Astrocyte (in vitro differentiated cells and primary cell): ENCODE measurements at places on chromosomes 16 and 17.

DNA sequence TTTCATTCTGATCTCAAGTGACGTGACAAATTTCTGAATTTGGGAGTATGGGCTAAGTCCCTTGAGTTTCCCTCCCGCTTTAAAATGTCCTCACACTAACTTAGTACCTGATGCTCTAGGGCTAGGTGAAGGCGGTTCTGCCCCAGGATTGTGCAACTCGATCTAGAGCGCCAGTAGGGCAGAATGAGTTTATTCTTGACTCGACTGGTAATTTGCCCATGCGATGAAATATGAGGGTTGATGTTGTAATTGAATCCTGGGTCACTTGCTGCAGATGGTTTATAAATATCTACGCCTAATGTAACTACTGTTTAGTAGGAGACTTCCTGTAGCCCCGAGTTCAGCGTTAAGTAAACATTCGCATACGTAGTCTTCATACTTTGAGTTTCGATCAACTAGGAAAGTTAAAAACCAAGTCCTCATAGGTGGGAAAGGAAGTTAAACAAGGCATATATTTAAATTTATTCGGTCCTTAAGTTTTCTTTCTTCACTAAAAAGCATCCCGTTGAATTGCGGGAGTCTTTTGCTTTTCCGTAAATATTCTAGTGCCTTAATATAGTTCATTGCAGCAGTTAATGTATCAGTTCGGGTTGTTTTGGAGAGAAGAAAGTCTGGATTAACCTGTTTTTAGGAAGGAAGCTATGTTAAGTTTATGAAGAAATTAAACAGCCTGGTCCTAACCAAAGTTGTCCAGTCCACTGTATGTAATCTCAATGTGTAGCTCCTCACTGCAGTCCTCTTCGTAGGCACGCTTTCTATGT lies 1.6 kb downstream of the CTCF start:
- peak; percentile 62 for DNase-seq

GRCh38 chr16:30601966-30602365 lies 8.2 kb downstream of the ZNF689 start:
- no peak for DNase-seq

- peak; percentile 32 for DNase-seq
These were observed at the start of gene CBX2 for GRCh38 chr17:79777894-79778503. CBX2 (plus strand) TSS chr17:79778148; CDS start chr17:79778236, 88 bp downstream.

DNA sequence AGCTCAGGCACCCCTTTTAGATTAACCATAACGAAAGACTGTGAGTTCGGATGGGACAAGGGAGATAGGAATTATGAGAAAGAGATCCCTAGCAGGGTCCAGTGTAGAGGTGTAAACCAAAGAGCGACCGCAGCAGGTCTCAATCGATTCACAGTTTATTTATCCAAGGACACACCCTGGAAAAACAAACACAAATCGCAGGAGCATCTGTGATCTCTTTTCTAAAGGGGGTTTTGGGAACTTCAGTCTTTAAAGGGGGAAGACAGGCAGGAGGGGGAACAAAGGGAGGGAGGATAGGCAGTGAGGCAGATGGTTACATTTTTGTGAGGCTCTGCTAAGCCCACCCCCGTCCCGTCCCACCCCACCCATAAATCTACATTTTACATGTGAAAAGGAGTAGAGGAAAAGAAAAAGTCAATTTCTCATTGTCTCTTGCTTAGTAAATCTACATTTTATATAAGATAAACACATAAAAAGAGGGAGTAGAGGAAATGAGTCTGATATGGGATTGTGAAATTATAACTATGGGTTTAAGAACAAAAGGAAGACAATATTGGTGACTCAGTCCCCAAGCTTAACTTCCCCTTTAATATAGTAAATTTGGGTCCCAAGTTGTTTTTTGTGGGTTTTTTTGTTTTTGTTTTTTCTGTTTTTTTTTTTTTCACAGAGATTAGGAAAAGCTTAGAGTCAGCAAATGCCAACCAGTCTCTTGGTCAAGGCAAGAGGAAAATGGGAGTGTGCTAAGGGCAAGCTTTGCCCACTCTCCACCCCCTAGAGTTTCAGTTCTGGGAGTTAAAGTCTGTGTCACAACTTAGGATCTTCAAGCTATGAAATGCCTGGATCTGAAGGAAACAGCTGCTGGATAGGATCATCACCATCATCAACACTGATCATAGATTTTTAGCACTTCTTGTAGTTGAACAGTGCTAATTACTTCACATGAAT lies 160.9 kb upstream of the CDH5 start:
- DNase-seq, result no peak

- peak; percentile 86 for DNase-seq
These were observed 3.7 kb downstream of the NFE2L1 start for GRCh38 chr17:48051706-48052486.

DNA sequence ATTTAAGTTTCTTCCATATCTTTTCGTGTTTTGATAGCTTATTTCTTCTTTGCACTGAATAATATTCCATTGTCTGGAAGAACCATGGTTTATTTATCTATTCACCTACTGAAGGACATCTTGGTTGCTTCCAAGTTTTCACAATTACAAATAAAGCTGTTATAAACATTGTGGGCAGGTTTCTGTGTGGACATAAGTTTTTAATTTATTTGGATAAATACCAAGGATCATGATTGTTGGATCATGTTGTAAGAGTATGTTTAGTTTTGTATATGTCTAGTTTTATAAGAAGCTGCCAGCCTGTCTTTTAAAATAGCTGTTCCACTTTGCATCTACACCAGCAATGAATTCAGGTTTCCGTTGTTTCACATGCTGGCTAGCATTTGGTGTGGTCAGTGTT lies 339.4 kb downstream of the CDH11 start:
- no peak for DNase-seq

DNA sequence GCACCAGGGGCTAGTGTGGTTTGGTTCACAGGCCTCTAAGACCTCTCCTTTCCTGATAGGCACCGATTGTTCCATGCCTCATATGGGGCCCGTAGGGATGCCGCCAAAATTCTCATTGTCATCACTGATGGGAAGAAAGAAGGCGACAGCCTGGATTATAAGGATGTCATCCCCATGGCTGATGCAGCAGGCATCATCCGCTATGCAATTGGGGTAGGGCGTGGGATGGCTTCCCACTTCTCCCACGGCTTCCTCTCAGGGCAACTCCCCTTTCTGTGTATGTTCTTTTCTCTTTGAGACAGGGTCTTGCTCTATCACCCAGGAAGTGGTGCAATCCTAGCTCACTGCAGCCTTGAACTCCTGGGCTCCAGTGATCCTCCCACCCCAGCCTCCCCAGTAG lies 5.3 kb downstream of the ITGAX start:
- DNase-seq, result no peak

GRCh38 chr17:34413443-34414119 lies 50.5 kb upstream of the CCL1 start:
- no peak for DNase-seq

DNA sequence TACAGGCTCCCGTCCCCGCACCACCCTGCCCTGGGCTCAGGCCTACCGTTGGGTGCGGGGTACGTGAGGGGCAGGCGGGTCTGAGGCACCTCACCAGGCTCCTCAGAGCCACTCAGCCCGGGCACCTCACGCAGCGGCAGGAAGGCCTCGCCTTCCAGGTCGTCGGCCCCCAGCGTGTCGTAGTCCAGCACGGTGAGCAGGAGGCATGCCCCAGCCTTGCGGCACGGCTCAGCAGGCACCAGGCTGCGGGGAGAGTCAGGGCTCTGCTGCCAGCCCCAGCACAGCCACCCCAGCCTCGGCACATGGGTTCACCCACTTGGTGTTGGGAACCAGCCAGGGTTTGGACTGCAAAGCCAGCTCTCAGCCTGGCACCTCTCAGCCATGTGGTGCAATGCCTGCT lies 15.5 kb downstream of the UNC13D start:
- DNase-seq, result no peak

DNA sequence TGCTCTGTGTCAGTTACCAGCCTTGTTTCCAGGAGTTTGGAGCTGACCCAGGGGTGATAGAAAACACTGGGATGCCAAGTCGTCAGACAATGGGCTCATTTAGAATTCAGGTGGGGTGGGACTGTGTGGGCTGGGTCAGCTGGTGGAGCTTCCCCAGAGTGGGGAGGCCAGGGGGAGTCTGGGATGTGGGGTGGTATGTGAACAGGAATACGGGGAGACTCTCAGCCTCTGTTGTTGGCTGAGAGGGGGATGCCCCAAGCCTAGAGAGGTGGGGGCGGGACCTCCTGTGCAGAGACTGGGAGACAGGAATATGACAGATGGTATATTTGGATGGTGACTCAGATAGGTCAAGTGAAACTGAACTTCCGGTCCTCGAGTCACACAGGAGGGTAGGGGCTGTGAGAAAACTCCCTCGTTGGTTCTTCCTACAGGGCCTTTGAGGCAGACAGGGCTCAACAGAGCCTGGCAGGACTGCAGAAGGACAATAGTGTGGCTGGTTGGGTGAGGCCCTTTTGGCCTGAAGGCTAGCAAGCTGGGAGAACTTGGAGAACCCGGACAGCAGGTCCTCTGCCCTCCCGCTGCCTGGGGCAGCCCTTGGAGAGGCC lies 23.7 kb downstream of the CDH1 start:
- DNase-seq, result peak; percentile 60

DNA sequence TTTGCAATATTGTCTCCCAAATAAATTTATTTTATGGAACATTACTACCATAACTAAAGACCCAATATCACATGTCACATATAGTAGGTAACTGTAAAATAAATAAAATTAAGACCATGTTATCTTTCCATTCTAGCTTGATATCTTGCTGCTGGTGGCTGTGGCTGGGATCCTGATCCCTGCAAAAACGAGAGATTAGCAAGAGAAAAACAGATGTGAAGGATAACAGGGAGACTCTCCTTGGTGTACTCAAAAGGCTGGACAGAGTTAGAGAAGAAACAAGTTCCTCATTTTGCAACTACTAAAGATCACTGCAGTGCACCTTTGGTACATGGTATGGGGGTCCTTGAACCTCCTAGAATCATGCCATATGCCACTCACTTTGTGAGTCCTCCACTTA lies 49.7 kb downstream of the ARHGAP27 start:
- no peak for DNase-seq

- DNase-seq, result no peak
These were observed 13.5 kb downstream of the CA4 start for GRCh38 chr17:60163108-60163784.

DNA sequence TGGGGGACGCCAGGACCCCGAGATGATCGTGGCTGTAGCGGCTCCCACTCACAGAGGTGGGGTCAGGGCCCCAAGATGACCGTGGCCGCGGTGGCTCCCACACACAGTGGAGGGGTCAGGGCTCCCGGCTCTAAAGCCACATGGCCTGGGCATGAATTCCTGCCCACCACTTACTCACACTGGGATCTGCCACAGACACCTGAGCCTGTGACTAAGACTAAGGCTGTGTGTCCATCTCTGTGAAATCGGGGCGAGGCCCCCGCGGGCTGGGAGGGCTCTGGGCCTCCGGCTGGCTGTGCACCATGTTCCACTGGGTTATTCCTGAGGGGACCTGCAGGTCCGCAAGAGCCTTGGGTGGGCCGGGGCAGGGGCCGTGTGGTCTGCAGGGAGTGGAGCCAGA lies 18.5 kb downstream of the ZFPM1 start:
- DNase-seq, result no peak

- peak; percentile 77 for DNase-seq
These were observed 81.4 kb upstream of the DYNLRB2 start for GRCh38 chr16:80459331-80459777.

DNA sequence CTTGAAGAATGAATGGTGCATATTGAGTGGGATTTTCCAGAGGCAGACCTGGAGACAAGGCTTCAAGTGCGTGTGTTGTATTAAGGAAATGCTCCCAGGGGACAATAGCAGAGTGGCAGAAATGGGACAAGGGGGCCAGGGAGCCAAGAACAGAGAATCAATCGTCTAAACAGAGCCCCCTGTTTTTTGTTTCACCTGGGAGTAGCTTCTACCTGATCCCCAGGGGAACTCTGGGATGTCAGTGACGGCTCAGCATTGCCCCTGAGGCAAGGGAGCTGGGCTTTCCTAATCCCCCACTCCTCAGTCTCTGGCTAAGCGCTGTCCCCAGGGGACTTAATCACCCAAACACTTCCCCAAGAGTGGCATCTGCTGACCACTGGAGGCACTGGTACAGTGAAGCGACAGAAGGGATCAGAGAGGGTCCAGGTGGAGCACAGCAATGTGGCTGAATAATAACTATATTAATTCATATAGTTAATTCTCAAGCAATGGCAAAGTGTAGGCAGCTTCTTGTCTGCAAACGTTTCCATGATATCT lies 35.7 kb upstream of the C16orf78 start:
- DNase-seq, result no peak

GRCh38 chr17:28788100-28788499 lies 44.3 kb downstream of the TRAF4 start:
- DNase-seq, result no peak

GRCh38 chr17:17018612-17019429 lies 23.4 kb upstream of the MPRIP start:
- no peak for DNase-seq

DNA sequence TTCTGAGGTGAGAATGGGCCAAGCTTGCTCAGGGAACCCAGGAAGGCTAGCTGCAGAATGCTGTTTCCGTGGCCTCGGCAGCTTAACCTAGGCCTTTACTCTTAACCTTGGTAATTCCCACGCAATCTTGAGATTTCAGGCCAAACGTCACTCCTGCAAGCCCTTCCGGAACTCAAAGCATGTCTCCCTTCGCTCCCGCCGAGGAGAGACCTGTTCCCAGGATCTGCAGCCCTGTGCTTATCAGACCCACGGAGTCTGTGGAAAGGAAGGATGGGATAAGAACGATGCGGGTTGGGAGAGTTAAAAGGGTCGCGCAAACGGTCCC lies 524 bp upstream of the ZFP3 start:
- no peak for DNase-seq

GRCh38 chr16:9251026-9251425 lies 159.6 kb downstream of the HAPSTR1 start:
- no peak for DNase-seq

DNA sequence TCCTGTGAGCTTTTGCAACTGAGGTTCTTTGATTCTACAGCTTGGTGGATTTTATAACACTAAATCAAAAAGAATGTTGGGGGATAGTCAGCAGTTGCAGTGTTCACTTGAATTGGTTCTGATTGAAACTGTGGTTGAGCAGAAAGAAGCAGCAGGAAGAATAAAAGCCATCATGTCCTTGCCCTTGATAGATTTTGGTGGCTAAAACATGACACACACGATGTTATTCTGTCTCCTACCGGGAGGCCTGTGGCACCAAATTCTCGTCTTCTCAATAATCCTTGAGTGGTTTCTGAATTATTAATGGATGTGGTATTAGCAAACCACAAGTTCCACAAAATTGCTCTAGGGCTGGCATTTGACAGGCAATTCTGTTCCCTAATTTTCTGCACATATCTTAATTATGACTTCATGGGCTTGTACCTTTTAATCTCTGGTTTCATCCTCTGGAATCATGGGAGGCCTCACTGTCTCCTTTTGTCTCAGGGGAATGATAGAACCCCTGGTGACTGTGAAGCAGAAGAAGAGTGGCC lies 338.2 kb downstream of the SNX29 start:
- DNase-seq, result peak; percentile 31

GRCh38 chr16:8660841-8661301 lies 13.5 kb upstream of the ABAT start:
- DNase-seq, result peak; percentile 15

GRCh38 chr17:77140878-77141767 lies at the start of gene SEC14L1:
SEC14L1 (plus strand) TSS chr17:77140969; CDS start chr17:77143597, 2,628 bp downstream.
- DNase-seq, result no peak

GRCh38 chr16:11051879-11052808 lies 107.8 kb downstream of the CLEC16A start:
- DNase-seq, result no peak
